ENCODE measurements at places on chromosomes 4 and X.

DNA sequence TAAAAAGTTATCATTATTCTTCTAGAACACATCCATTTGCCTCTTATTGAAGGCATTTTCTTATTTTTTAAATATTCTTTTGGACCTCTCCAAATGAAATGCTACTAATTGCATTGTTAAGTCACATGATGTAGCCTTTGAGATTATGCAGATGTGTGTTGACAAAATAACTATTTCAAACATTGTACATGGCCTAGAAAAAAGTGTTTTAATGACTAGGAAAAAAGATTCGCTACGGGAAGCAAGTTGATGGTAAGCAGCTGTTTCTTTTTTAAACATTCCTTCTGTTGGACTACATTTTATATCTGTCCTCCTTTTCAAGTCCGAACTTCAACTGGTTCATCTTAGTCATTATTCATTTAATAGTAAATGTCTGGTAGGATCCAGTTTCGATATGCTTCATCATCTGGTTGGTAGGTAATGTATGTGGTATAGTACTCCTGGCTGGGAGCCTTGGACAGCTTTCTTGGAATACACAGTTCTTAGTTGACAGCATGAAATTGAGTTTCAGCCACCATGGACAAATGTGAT, 34.3 kb upstream of the GUCY1A1 start:
- DNase-seq = no peak

DNA sequence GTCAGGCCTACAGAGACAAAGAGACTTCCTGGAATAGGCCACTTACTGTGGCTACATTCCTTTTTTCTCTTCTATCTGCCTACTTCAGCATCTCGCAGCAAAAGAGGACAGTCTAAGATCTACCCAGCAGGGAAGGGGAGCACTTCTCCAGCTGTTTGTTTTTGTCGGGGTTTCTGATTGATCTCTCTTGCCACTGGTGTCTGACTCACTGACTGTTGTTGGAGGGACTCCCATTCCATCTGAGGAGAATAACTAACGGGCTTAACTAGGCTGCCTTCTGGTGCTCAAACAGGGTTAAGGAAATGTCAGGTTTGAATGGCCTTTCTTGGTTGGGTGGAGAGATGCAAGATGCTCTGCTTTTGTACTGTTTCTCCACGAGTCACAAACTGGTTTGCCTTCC, 100.2 kb upstream of the TMEM164 start:
- DNase-seq = no peak

DNA sequence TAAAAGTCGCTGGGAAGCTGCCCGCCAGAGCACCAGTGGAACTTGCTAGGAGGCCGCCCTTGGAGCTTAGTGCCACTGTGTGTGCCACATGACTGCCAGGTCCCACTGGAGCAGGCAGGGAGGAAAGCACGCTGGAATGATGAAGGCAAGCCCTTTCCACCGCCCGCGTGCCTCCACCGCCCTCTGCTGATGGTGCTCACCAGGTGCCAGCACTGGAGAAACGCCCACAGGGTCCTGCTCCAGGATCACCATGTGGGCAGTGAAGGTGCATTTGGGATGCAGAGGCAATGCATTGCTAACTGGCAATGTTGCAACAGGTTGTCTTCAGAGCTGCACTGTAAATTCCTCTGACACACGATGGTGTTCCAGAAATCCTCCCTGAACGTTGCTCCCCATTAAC, 76.3 kb downstream of the SHROOM2 start:
- DNase-seq = no peak

DNA sequence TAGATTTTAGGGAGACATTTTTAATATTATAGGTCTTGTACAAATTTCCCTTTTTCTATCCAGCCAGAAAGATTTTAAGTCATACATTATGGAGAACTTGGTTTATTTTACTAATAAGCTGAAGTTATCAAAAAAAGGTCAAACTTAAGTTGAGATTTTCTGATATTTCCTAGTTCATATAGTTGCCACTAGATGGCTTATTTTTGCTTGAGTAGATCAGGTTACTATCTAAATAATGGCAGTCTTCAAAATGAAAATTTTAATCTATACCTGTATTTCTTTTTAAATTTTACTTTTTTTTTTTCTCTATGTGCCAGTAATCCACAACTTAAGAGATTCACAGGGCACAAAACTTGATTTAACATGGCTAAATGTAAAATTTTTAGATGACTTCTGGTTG, 52.3 kb downstream of the USP9X start:
- no peak for DNase-seq
